Type B pancreatic cell (in vitro differentiated cells): ENCODE measurements at places on chromosomes 1 and 21. TPM values are rescaled to one million over a fixed set of nuclear protein-coding genes. Genes with fewer than 3 reads are reported as not detected.

DNA sequence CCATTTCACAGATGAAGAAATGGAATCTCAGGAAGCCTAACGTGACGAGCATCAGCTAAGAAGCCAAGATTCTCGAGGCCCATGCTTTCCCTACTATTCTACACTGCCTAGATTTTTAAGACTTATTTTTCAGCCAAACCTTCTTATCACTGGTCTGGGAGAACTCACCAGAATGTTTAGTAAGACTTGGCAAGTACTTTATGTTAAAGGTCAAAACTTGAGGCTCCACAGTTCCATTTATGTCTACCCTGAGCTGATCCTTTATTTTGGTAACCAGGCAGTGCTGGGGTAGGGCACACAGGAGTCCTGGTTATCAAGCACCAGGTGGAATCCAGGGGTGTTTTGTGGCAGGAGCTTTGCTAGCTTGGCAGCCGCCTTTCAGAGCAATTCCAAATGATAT, 16.8 kb downstream of the PLXNA2 start:
- H3K27me3 ChIP-seq = no peaks in the 10 kb centered on the region
- no peak overlapping the region for H3K27ac ChIP-seq
- H3K4me1 ChIP-seq = peaks cover 84% of the 10 kb centered on the region
- peak overlapping the region; percentile 72 for H3K4me3 ChIP-seq
- H3K36me3 ChIP-seq = peaks cover 31% of the 10 kb centered on the region

- H3K4me3 ChIP-seq = no peak overlapping the region
- H3K27ac ChIP-seq = no peak overlapping the region
- H3K27me3 ChIP-seq = no peaks in the 10 kb centered on the region
- H3K36me3 ChIP-seq = no peaks in the 10 kb centered on the region
Observed at GRCh38 chr1:195482137-195482536, 1126.1 kb downstream of the KCNT2 start.

DNA sequence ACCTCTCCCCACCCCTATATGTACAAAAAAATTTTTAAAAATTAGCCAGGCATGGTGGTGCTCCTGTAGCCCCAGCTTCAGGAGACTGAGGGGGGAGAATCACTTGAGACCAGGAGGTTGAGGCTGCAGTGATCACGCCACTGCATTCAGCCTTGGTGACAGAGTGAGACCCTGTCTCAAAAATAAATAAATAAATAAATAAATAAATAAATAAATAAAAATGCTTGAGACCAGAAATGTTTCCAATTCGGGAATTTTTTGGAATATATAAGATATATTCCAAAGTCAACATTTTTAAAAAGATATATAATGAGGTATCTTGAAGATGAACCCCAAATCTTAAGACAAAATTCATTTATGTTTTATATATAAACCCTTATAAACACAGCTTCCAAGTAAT, 42.4 kb upstream of the RAB4A start:
- peak; percentile 4 for DNase-seq
- no peaks in the 10 kb centered on the region for H3K27me3 ChIP-seq

- DNase-seq = no peak
- peaks cover 32% of the 10 kb centered on the region for H3K27me3 ChIP-seq
- H3K36me3 ChIP-seq = no peaks in the 10 kb centered on the region
- no peak overlapping the region for H3K27ac ChIP-seq
Observed at GRCh38 chr21:45888386-45889009, 93.1 kb upstream of the COL6A1 start.

Gene GDAP2
- 20.4 and 25.9 TPM in 2 replicates for total RNA-seq

Gene EFNA3
- 3.4 and 4.7 TPM in 2 replicates for total RNA-seq
